ENCODE measurements at places on chromosomes 5 and 9.

DNA sequence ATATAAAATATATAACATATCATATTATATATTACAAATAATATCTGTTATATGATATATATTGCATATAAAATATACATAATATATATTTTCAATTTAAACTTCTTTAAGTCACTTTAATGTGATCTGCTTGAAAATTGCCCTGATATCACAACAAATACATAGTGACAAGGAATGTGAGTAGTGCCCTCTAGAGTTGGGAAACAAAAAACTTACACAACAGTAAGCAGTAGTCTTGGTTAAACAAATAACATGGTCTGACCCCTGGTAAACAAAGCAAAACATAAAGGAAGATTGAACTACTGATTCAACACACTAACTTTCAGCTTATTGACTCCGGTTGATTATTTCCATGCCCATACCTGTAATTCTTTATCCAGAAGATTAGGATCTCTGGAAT lies 188.3 kb upstream of the NMUR2 start:
- no peak for DNase-seq

- DNase-seq: peak; percentile 94
Observed at GRCh38 chr9:69671879-69672595, at the start of gene APBA1. TSS of gene APBA1 (minus strand) at chr9:69672371.

GRCh38 chr9:110405858-110406443 lies 68.3 kb upstream of the TXNDC8 start:
- DNase-seq: no peak

- no peak for DNase-seq
Observed at GRCh38 chr5:87340716-87341115, 72.0 kb downstream of the CCNH start.

DNA sequence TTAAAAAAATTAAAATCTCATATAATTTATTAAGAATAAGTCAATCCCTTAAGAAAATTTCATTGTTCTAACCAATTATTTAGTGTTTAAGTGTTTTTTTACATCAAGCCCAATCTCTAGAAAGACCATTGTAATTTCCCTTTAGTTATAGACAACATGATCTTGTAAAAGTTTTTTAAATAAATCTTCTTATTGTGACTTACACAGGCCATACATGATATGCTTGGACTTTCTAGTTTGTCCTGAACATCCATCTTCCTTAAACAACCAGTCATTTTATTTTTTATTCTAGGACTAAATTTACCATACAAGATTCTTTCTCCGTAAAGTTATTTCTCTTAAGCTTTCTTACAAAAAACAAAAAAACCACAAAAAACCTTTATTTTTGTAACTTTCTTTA lies 126.5 kb upstream of the MAST4 start:
- no peak for DNase-seq

GRCh38 chr5:143001764-143002351 lies 231.7 kb downstream of the ARHGAP26 start:
- no peak for DNase-seq

- no peak for DNase-seq
Observed at GRCh38 chr9:118558026-118558425, 811.2 kb downstream of the BRINP1 start.

GRCh38 chr5:132825834-132826391 lies 4.5 kb downstream of the SHROOM1 start:
- no peak for DNase-seq

DNA sequence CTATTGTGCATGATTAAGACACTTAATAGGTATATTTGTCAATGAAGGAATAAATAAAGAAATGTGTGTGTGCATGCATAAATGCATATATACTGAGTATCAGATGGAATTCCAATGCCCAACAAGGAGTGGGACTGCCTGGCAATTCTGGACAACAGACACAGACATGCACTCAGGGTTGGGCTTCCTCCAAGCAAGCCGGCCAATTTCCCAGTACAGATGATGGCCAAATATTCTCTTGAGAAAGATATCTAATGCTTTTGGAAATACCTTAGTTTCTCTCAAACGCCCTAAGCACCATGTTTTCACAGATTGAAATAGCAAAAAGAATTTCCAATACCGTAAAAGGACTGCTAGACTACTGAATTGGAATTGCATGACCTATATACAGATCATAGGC lies 11.1 kb downstream of the FTMT start:
- DNase-seq: no peak

- DNase-seq: no peak
Observed at GRCh38 chr5:154110716-154111115, 71.9 kb downstream of the MFAP3 start.

GRCh38 chr5:102782217-102782872 lies 27.2 kb downstream of the PAM start:
- no peak for DNase-seq

- DNase-seq: no peak
Observed at GRCh38 chr9:108551030-108551841, 304.6 kb downstream of the ACTL7B start.

DNA sequence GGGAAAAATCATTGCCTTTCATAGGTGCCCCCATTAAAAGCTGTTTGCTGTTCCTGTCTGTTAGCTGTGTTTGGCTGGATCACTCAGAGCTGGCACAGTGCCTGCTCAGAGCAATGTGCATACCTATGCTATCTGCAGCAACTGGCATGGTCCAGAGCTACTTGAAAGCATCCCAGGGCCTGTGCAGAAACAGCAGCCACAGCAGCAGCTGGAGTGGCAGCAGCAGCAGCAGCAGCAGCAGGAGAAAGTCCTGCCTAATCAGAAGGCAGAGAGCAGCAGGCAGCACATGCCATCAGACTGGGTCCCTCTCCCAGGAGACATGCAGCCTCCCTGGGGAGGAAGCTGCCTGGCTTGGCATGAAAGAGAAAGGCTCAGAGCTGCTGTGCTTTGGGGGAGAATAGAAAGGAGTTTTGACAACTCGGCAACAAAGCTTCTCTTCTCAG lies 243.8 kb upstream of the WWC1 start:
- peak; percentile 77 for DNase-seq

DNA sequence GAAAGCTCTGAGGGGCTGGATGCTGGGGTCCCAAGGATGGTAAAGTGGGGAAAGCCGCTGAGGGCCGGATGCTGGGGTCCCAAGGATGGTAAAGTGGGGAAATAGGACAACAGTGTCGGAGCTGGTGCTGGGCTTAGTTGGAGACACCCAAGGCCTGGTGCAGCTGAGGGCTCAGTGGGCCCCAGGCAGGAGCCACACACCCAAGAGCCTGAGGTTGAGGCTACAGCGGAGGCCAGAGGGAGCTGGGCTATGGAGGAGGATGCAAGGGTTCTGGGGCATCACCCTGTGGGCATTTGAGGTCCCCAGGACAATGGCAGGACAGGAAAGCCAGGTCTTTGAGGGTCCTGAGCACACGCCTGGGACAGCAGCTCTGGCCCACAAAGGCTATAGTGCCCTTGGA lies 19.1 kb upstream of the SLC9A3 start:
- DNase-seq: no peak

DNA sequence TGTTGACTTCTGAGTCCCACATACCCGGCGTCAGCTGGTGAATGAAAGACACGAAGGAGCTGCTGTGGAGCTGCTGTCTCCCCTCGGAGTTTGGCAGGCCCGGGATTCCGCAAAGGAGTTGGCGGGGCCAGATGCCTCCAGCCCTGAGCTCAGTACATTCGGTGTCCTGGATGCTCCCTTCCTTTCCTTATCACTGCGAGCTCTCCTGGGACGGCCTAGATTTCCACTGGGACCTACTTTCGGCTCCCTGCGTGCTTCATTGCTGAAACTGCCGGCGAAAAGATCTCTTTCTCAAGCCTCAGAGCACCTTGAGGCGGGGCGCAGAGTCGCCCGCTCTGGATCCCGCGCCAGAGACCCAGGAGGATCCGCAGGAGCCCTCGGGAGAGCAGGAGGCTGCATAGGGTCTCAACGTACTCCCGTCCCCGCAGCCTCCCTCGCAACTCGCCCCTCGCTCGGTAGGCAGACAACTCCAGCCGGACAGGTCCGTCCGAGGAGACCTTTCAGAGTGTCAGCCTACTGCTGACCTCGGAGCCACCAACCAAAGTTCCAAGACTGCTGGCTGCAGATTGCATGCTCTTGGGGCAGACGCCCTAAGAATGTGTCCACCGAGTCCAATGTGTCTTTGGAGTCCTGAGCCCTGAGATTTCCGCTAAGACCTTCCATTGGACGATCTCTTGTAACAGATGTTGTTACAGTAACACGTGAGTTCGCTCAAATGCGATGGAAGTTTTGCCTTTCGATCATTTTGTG lies 6.1 kb downstream of the ANXA2R start:
- DNase-seq: no peak

DNA sequence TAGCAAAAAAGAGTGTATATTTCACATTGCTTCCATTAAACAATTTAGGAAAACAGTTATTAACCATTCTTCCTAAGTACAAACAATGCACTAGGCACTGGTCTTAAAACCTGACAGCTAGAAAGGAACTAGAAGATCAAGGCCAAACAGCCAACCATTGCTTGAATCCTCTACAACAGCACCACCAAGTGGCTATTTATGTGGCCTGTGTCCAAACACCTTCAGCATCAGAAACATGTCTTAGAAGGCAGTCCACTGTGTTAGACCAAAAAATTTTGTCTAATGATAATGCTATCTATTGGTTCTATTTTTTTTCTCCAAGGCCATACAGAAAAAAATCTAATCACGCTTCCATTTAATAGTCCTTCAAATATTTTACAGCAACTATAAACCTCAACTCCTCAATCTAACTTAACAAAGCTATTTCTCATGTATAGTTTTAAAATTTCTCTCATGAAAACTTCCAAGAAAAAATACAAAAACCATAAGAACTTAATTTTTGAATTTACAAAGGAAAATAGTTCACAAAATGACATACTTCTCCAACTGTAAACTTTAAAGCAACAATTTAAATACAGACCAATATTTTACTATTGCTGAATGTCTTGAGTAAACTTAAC lies 36.1 kb downstream of the CAAP1 start:
- DNase-seq: peak; percentile 72

GRCh38 chr5:74272831-74273451 lies 367.6 kb downstream of the ENC1 start:
- no peak for DNase-seq

DNA sequence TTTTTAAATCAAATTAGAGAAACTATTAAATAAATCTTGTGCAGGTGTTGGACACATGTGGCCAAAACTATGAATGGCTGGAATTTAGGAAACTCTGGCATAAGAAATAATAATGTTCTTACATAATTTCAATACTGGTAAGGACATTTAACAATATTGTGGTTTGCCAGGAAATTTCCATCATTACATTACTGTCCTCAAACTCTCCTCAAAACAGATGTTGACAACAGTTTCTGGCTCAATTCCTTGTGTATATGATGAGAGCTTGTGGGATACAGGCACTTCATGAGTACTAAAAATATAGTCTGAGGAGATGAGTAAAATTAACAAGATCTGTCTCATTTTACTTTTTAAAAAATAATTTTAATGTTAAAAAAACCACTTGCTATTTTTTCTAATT lies 27.9 kb downstream of the MCTP1 start:
- DNase-seq: no peak

GRCh38 chr9:137645211-137645610 lies 26.4 kb downstream of the EHMT1 start:
- no peak for DNase-seq

DNA sequence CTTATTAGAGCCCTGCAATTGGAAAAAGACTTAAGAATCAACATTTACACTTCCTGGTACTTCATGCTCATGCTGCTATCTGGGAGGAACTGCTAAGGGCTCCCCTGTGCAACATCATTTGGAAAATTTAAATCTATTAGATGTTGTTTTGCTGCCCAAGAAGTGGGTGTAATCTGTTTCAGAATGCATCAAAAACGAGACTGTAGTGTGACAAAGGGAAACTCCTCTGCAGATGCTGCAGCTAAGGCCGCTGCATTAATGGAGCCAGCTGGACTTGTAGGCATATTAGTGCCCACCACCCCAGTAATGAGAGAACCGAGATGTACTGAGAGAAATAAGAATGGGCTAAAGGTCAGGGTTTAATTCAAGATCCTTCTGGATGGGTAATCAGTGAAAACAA lies 11.1 kb upstream of the PAIP1 start:
- DNase-seq: no peak

DNA sequence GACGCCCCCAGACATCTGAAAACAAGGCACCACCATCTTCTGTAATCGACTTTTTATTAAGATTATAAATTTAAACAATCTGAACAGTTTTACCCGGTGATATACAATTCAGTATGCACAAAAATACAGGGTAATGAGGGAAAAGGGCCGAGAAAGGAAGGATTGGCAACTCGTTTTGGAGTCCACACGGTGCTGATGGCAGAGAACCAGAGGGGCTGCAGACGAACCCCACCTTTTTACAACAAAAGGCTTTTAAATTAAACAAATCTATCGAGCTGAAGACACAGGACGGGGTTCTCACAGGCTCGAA lies 2.6 kb downstream of the IER5L start:
- no peak for DNase-seq

- no peak for DNase-seq
Observed at GRCh38 chr9:77829420-77829819, 181.3 kb upstream of the GNA14 start.

- DNase-seq: no peak
Observed at GRCh38 chr5:73444499-73445438, 3.8 kb downstream of the FOXD1 start.

- no peak for DNase-seq
Observed at GRCh38 chr9:120901755-120902568, 24.6 kb downstream of the TRAF1 start.

GRCh38 chr9:76690973-76691370 lies 73.3 kb upstream of the PCA3 start:
- no peak for DNase-seq

GRCh38 chr9:105043370-105043936 lies 115.5 kb upstream of the ABCA1 start:
- no peak for DNase-seq

Measured in brain (organoid and tissue), 16 donors.